ENCODE measurements at places on chromosomes 2 and 18.

- DNase-seq, result no peak
Measured at GRCh38 chr18:38933910-38934510, 1368.4 kb upstream of the CELF4 start.

DNA sequence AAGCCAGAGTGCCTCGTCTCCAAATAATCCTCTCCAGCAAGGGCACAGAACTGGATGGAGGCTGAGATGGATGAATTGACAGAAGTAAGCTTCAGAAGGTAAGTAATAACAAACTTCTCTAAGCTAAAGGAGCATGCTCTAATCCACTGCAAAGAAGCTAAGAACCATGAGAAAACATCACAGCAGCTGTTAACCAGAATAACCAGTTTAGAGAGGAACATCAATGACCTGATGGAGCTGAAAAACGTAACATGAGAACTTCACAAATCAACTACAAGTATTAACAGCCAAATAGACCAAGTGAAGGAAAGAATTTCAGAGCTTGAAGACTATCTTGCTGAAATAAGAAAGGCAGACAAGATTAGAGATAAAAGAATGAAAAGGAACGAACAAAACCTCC, 32.3 kb downstream of the WDPCP start:
- no peak for DNase-seq

- DNase-seq, result peak; percentile 55
Measured at GRCh38 chr18:79876497-79876896, 75.0 kb downstream of the SLC66A2 start.

DNA sequence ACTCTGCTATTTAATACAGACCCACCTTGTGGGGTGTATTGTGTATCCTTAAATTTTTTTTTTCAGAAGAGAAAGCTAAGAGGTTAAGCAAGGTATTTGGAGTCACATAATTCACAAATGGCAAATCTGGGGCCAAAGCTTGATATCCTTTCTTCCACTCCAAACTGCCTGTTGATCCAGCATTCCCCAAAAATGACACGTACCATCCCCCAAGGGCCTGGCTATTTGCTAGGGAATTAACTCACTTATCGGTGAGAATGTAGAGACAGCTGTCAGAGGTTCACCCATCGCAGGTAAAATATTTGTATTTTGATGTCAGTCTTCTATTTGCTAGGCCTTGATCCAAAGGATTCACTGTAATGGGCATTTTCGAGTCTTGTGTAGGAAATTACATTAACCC, 103.6 kb upstream of the FZD7 start:
- DNase-seq, result no peak

DNA sequence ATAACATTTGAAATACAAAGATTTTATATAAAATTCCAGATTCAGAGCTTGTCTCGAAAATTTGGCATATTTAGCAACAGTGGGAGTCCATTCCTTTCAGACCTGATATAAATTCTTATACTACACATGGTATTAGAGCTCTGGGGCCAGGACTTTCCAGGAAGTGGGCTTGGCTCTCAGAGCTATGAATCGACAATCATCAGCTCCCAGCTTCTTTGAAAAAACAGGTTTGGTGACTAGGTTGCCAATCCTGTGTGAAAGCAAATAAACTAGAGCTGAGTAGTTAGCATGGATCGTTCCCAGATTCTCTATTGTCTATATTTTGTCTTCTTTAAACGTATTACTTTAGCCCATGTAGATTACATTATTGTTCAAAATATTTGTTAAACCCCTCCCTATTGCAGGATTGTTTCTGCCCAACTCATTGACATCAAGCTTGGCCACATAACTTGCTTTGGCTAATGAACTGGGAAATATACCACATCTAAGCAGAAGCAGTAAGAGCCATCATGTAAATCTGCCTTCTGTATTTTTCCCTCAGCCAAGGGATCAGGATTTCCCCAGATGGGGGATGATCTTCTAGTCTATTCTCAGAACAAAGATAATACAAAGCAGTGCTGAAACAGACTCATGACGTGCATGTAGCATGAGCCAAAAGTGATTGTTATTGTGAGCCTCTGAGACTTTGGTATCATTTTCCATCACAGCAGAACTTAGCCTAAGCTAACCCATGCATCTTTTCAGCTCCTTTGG, 105.4 kb downstream of the KCNH7 start:
- no peak for DNase-seq

- DNase-seq, result no peak
Measured at GRCh38 chr2:69634196-69634821, 9.2 kb downstream of the AAK1 start.
